Pulmonary artery endothelial cell (primary cell): ENCODE measurements at places on chromosomes 13 and 19. TPM values are rescaled to one million over a fixed set of nuclear protein-coding genes. Genes with fewer than 3 reads are reported as not detected.

GRCh38 chr19:33187183-33187540 is 7.0 kb upstream of the LRP3 start:
- DNase-seq: no peak

DNA sequence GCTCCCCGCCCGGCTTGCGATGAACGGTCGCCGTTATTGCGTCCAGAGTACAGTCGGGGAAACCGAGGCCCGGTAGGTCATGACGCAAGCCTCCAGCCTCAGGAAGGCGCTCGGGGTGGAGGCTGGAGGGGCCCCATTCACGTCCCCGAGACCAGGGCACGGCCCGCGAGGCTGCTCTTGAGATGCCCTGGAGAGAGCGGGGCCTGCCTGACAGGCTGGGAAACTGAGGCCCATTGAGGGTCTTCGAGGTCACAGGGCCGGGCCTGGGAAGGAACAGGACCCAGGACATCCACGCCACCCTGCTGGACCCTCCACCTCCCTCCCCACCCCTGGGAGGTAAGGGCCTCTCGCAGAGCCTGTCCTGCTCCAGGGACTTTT is 367 bp downstream of the NDUFS7 start:
- no peak for DNase-seq

The F7 gene
- total RNA-seq: not detected in 2 replicates

DNA sequence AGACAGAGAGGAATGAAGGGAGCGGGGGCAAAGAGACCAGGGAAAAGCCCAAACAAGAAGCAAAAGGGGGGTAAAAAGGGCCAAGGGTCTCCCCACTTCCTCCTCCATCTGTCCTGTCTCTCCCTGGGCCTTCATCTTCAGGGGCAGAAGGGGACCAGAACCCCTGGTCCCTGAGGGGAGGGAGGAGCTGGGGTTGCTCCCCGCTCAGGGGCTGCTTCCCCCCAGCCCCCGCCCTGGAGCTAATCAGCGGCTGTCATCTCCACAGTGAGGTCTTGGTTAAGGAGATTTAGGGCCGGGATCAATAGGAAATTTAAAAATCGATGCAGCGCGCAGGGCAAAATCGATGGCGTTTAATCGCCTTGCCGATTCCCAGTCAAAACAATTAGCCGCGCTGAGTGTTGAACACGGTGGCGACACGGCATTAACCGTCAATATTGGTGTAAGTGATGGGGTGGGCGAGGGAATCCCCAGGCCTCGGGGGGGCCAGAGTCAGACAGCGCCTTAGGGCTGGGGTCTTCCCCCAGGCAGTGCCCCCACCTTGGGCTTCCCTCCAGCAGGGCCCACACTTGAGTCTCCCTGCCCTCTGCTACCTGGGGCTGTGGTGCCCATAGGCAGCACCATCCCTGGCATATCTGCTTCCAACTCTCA is 29.5 kb upstream of the POU2F2 start:
- no peak for DNase-seq

The CNFN gene
- total RNA-seq: not detected in 2 replicates

GRCh38 chr13:113149711-113150549 is 8.5 kb upstream of the PROZ start:
- DNase-seq: no peak

The N4BP2L1 gene
- total RNA-seq: 1.5 and 2.0 TPM in 2 replicates

DNA sequence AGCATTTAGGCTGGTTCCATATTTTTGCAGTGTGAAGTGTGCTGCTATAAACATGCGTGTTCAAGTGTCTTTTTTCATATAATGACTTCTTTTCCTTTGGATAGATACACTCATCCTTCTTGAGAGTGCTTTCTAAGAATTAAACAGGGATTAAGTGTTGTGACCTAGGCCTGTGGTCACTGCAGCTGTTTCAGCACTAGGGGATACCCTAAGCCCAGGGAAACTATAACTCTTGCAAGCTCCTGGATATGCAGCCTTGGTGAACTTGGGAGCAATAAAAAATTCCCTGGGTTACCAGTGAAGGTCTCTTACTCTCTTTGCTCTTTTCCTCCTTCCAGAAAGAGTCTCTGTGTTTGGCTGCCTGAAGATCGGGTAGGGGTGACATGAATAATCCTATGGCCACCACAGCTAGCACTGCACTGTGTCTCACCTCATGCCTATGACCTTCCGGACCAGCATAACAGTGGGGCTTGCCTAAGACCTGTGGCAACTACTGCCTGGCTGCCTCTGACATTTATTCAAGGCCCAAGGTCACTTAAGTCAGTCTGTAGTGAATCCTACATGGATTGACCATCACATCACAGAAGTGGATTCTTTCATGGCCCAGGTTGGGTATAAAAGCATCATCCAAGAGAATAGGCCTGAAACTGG is 799.7 kb downstream of the DACH1 start:
- no peak for DNase-seq

GRCh38 chr13:44565881-44566280 is 10.2 kb downstream of the TSC22D1 start:
- no peak for DNase-seq

DNA sequence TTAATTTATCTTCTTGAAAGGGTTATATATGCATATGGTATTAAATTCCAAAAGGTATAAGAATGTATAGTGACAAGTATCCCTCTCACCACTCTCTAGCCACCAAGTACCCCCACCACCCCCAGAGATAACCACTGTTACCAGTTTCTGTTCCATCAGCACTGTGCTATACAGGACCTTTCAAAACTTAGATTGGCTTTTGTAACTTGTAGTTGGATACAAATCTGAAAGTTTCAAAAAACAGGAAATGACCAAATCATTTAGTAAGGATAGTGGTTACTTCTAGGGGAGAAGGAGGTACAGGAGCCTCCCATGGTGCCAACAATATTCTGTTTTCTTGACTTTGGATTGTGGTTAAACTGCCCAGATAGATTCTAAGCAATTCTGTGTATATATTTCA is 56.7 kb downstream of the AKAP11 start:
- DNase-seq: no peak

DNA sequence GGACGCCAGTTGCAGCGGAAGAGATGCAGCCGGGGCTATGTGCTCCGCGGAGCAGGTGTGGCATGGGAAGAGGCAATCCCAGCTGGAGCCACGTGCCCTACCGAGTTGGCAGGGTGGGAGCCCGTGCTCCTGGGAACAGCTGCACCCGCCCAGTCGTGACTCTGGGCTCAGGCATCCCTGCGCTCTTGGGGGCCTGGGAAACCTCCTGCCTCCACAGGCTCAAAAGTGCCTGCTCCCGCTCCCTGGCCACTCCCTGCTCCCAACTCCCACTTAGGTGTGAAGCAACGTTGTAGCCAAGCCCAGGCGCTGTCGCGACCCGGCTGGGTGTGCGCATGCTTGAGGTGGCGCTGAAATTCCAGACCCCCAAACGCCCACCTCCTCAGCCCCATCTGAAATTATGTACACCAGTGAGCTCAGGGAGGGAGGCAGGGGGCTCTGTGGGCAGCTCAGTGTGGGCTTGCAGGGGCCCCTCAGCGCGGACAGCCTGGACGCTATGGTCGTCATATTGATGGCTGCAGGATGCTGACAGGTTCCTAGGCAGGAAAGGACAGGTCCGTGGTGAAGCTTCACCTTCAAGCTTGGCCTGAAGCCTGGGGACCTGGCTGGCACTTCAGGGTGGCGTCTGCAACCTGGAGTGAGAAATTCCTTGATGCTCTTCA is 429.9 kb downstream of the SLITRK1 start:
- DNase-seq: no peak

DNA sequence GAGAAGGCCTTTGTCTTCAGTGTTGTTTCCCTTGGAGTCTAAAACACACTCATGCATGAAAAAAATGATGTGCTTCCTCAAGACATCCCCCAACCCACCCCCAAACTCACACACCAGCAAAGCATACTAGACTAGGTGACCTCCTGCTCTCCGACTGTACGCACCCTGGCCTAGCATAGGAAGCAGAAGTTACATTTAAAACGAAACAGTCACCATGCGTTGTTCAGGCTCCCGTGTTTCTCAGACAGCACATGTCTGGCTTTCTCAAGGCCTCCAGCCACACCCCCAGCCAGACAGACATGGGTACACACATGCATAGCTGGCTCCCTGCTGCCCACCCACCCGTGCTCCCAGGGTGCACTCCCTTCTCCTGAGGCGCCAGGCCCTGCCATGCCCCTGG is 28.7 kb upstream of the C1QTNF9 start:
- no peak for DNase-seq

DNA sequence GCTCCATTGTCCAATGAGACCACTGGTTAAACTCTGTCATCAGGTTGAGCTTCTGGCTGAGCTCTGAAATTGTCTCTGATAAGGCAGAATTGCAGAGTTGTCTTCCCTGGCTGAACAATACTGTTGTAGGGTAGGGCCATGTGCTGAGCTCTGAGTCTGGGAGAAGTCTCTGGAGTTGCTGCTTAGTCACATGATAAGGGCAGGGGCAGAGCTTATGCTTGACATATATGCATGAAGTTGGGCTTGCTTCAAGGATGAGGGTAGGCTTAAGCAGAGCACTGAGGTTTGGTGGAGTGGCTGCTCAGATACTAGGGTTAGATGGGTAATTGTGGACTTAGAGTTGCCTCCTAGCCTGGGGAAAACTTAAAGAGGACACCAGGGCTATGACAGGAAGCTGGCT is 946.3 kb upstream of the MIR17HG start:
- no peak for DNase-seq

GRCh38 chr13:85520445-85520844 is 278.8 kb downstream of the SLITRK6 start:
- DNase-seq: no peak

The TPRX2 gene
- total RNA-seq: not detected in 2 replicates

The COL4A1 gene
- total RNA-seq: 350 and 383 TPM in 2 replicates

The ZNF492 gene
- 0.07 TPM in 2 replicates for total RNA-seq

- no peak for DNase-seq
Measured at GRCh38 chr19:13040232-13040947, 45.1 kb downstream of the NFIX start.

DNA sequence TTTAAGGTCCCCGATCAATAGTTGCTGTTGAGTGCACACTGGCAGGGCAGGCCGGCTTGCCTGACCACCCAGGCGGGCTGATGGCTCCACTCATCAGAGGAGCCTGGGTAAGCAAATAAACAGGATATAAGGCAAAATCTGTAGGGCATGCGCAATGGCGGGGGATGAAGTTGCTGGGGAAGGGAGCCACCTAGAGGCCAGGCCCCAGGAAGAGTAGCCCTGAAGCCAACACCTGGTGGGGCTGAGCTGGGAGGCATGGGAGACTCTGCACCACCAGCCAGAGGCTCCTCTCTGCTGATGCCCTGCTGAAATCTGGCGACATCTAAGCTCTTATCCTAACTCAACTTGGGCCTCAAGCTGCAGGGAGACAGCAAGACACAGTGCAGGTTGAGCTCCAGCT is 324.3 kb downstream of the ZNF536 start:
- DNase-seq: no peak

GRCh38 chr13:25756912-25757311 is 294.9 kb downstream of the SHISA2 start:
- DNase-seq: no peak

DNA sequence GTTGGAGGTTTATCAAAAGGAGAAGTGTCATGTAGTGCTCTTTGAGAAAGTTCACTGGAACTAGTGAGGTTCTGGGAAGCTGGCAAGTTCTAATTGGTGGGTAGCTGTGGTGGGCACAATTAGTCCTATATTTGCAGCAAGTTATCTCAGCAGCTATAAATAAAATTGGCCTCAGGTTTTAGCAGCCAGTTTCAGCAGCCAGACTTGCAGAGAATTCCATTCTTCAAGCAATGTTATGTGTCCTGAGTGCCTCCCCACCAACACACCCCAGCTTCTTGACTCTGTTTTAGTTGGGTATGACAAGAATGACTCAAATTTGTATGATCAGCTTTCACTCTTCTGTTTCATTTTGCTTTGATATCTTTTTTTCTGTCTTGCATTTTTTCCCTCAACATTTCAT is 4.7 kb downstream of the IFT88 start:
- no peak for DNase-seq

The PRODH2 gene
- total RNA-seq: not detected in 2 replicates

- no peak for DNase-seq
Measured at GRCh38 chr13:112966776-112967175, 2.2 kb upstream of the MCF2L start.

DNA sequence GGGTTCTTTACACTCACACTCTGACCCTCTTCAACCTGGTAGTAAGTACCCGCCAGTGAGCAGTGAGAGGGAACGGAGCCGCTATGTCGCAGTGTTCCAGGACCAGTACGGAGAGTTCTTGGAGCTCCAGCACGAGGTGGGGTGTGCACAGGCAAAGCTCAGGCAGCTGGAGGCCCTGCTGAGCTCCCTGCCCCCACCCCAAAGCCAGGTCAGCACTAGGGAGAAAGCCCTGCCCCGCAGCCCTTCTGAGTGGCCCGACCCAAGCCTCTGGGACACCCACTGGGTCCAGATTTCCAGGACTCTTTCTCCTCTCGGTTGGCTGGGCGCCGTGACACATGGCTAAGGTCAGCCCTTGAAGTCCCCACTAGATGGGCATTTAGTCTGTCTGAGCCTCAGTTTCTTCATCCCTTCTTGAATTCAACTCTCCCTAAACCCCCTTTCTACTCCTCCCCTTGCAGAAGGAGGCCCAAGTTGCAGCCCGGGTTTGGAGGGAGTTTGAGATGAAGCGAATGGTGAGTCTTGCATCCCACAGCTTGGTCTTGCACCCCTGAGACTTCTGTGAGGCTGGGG is 1.9 kb downstream of the OCEL1 start:
- no peak for DNase-seq

DNA sequence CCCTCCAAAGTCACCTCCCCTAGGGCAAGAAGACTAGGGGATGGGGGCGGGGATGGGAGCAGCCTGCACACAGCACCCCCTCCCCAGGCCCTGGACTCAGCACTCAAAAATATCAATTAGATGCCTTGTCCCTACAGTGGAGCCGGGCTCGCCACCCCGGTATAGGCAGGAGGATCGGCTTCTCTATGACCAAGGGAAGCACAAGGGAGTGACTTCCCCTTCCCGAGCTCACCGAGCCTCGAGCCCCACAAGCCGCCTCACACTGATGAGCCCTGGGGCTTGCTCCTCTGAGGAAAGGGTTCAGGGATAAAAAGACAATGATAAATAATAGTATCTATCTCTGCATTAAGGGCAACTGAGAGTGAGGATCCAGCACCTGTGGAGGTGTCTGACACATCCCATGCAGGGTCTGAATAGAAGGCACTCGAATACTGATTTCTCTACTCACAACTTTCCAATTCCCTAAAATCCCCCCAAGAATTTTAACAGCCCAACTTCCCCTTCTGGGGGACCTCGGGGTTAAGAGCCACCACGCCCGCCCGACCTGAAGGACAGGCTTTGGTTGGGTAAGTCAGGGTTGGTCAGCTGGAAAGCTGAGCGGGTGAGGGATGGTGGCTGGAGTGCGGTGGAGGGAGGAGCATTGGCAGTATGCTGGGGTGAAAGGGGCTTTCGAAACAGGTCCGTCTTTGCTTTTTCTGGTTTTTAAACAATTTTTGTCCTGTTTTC is 51.3 kb downstream of the STK24 start:
- no peak for DNase-seq

DNA sequence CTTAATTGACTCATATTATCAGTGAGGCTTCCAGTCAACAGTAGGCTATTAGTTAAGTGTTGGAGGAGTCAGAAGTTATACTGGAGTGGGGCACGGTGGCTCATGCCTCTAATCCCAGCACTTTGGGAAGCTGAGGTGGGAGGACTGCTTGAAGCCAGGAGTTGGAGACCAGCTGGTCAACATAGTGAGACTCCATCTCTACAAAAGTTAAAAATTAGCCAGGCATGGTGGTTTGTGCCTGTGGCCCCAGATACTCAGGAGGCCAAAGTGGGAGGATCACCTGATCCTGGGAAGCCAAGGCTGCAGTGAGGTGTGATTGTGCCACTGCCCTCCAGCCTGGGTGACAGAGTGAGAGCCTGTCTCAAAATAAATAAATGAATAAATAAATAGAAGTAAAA is 53.2 kb downstream of the COMP start:
- no peak for DNase-seq
